H9 (cell line): ENCODE measurements at places on chromosomes 3 and 15. TPM values are rescaled to one million over a fixed set of nuclear protein-coding genes. Genes with fewer than 3 reads are reported as not detected.

DNA sequence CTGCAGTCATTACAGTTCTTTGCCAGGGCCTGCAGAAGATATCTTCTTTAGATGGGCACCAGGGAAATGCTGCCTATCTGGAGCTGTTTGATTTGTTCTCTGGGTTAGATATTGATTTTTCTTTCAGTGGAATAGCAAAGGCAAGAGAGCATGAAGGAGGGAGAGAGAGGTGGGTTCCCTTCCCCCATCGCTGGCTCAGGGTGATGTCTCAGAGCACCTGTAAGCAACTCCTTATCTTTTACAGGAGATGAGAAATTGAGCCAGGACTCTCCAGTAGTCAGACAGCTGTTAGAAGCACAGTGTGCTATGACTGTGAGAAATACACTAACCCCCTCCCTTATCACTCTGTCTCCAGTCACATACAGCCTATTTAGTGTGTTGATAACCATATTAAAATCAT lies 89.3 kb upstream of the SLC24A5 start:
- DNase-seq: no peak

Gene KCNMB3
- total RNA-seq: 1.6 and 1.9 TPM in 2 replicates

DNA sequence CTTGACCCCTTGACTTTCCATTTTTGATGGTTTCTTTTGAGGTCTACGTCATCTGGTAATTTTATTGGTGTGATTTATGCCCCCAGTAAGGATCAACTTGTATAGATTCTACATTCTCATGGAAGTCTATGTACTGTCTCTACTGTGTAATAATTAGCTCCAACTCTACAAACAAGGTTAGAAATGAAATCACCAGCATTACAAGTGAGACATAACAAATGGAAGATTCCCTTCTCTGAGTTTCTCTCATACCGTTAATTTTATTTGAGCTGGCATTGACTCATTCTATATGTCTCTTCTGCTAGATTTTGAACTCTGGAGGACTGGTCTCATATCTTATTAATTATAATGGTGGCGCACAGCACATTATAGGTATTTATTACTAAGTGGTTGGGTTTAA lies 138.9 kb downstream of the LPP start:
- DNase-seq: no peak

- no peak for DNase-seq
Observed at GRCh38 chr3:25043177-25043576, 384.9 kb upstream of the RARB start.

DNA sequence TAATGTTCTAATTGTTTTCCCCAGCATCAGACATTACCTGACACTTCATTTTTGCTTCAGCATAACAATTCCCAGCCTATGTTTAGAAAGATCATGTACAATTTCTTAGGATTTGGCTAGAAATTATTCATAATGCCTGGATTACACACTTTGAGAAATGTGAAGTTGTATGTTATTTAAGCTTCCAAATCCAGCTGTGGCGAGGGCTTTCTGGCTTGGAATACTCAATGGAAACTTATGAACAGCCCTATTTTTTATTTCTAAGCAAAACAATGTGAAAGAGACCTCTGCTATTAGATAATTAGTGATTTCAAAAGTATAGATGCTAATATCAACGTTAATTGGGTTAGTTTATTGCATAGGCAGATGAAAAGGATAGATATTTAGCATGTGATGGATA lies 341.6 kb downstream of the ZNF385D start:
- no peak for DNase-seq

DNA sequence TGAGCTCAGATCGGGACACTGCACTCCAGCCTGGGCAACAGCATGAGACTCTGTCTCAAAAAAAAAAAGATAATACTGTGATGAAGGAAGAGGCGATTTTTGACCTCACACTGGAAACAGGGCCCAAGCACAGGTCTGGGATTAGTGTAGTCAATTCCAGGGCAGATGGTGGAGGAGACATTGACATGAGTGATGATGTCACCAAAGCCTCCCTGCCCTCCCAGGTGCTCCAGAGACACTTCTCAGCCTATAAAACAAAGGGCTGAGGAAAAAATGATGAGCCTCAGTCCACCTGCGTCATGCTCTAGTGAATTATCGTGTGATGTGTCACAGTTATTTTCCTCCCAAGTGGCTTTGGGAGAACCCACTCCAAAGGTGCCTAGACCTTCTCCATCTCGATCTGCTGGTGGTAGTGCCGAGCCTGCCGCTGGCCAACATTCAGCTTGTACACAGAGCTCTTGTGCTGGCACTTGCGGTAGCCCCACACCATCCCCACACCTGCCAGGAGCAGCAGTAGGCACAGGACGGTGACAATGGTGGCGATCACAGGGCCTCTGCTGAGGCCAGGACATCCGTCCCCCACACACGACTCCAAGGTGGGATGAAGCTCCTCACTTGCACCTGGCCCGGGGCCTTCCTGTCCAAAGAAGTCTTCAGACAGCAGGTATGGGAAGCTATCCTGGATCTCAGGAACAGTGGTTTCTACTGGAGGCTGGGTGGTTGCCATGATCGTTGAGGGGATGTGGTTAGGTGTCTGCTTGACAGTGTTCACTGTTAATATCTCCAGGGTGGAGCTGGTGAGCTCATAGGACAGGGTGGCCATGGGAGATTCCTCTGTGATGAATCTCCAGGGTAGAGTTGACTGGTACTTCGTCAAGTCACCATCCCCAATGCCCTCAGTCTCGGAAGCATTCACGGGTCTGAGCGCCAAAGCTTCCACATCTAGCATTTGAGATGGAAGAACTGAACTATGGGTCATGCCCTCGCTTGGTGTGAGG lies 38.8 kb downstream of the CRTAP start:
- no peak for DNase-seq

DNA sequence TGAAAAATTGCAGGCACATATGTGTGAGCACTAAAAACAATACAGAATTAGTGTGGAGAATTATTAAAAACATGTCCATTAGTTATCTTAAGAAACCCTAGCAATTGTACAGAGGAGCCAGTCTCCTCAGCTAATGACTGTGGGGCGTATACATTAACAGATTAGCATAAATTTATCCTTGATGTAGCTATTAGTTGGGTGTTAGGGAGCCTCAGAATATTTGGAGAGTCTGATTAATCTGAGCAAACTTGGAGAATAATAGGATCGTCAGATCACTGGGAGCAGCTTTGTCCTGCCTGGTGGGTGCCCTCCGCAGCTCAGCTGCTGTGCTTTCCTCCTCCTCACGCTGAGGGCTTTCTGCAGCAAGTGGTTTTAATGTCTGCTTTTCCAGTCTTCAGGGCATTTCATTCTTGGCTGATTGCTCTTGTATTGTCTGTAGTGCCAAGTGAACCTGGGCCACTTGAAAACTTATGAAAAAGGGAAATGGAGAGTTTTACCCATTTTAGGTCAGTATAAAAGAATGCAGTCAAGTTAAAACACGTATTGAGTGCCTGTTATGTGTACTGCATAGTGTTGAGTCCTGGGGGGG lies 417.4 kb upstream of the SEMA6D start:
- no peak for DNase-seq

Gene HEMK1
- total RNA-seq: 11.6 and 12.5 TPM in 2 replicates

DNA sequence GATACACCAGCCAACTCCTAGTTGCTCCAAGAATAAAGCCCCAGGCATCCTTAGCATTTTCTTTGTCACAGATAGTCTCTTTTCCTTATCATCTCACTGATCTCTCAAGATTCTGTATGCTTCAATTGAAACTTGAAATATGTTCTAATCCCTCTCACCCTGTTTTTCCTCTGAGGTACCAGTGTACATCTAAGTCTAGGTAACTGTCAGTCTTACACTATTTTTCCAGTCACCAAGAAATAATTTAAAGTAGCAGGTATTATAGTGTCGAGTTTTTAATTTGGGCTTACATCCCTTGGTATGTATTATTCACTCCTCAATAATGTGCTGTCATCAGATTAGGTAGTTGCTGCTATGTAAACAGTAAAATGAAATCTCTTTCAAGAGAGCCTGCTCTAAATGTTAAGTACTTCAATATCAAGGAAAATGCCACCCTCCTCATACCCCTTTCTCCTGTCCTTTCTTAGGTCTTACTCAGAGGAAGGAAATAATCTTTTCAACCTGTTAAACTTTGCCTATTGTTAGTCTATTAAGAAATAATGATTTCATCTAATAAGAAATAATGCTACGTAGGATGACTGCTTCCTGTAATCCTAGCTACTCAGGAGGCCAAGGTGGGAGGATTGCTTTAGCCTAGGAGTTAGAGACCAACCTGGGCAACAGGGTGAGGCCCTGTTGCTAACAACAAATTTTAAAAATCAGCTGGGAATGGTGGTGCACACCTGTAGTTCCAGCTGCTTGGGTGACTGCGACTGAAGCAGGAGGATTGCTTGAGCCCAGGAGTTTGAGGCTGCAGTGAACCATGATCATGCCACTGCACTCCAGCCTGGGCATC lies 39.8 kb downstream of the TSC22D2 start:
- DNase-seq: no peak

Gene TPRG1
- 0.20 and 0.66 TPM in 2 replicates for total RNA-seq

Gene B3GALNT1
- 13.2 and 14.7 TPM in 2 replicates for total RNA-seq

- DNase-seq: peak; percentile 9
Observed at GRCh38 chr15:28904541-28905315, 19.0 kb downstream of the APBA2 start.

Gene NR2F2
- 0.24 TPM in 1 of 2 replicates, not detected in the other for total RNA-seq

- no peak for DNase-seq
Observed at GRCh38 chr15:88232771-88233201, 23.8 kb downstream of the NTRK3 start.

Gene AP3B2
- 9.8 and 10.6 TPM in 2 replicates for total RNA-seq

Gene SPINK8
- total RNA-seq: not detected in 2 replicates

- DNase-seq: no peak
Observed at GRCh38 chr3:195757438-195757770, 36.6 kb downstream of the MUC20 start.

Gene GPR149
- total RNA-seq: not detected in 2 replicates

DNA sequence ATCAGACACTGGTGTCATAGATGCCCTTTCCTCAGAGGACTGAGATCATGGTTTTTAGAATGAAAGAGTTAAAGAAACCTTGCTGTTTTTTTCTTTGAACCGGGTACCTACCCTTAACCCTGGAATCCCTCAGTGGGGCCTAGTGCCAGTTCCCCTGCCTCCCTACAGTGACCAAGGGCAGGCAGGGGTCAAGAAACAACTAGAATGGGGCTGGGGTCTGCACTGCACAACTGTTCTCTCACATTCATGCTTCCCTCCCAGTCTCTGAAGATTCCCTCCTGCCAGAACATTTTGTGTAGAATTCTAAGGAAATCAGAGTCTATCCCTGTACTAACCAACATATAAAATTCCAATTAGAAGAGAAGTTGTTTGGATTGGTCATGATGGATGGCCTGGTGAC lies 47.9 kb downstream of the TGFBR2 start:
- no peak for DNase-seq

DNA sequence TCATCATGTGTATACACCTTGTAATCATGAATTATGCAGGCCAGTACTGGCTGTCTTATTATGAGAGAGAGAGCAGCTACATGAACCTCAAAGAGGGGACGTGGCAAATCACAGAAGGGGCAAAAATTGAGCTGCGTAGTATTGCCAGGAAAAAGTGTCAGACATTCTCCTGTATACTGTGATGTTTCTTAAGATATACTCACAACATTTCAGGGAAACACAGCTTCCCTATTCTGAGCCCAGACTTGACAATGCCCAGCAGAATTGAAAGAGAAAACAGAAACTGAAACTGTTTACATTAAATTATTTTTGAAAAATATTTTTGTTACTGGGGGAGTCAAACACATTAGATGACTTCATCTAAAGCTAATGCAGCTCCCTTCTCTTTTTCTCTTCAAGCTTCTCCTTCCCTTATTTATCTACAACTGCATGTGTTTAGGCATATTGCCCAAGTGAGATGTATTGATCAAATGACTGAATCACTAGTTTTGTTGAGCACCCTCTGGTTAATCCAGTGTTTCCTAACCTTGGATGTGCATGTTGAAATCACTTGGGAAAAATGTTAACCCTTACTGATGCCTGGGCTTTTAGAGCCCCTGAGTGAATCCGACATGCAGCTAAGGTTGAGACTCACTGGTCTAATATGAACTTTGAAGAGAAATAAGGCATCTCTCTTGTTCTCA lies 39.5 kb downstream of the CADPS start:
- no peak for DNase-seq

GRCh38 chr3:15796771-15797641 lies 773 bp downstream of the ANKRD28 start:
- no peak for DNase-seq

DNA sequence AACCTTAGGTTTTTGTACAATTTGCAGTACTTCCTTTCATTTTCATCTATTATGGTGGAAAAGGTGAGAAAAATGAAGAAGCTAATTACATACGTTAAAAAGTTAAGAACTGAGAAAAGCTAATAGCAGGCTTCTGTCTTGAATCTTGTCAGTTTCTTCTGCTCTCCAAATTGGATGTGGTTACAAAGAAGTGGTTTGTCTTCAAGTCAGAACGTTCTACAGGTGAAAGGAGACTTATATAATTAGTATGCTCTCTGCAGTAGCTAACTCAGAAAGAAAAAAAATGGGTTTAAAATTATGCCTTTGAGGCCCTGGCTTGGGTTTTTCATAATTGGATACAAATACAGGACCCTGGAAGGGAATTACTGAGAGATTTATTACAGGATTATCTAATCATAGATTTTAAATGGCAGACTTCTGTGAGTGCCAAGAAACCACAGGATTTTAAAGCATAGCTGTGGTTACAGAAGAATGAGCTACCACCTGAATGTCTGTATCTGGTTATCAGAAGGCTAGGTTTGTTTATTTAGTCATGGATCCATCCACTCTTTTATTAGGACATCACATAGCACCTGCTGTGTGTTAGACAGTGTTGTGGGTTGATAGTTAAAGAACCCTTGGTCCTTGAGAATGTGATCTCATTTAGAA lies 528.1 kb upstream of the MCTP2 start:
- no peak for DNase-seq

DNA sequence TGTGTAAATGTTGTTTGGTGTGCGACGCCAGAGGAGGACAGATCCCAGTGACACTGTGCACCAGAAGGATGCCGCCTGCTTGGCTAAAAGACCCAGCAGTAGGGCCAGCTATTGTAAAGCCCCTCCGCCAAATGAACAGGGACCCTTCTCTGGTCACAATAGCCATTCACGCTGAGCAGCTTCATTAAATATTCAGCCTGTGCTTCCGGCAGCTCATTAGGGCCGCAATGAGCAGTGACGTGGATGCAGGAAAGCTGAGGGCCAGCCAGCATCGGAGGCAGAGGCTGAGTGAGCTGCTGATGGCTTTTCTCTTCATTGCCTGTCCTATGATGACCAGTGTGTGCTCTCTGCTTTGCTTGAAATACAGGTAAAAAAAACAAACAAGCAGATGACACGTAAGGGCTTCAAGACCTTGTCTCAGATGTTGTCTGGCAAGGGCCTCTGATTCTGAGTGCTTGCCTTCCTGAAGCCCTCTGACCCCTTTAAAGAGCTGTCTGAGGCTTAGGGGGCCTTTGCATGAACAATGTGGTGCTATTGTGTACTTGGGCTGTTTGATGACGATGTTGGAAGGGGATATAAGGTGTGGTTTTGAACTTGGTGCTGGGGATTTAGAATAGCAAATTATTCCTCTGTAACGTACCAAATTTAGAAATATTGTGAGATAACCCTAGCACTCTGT lies 130.4 kb downstream of the FEZF2 start:
- peak; percentile 37 for DNase-seq

Gene GCHFR
- 33.0 and 37.0 TPM in 2 replicates for total RNA-seq

Gene ZNF592
- total RNA-seq: 32.7 and 34.6 TPM in 2 replicates

GRCh38 chr15:50562735-50563640 lies 16.5 kb upstream of the USP50 start:
- no peak for DNase-seq
